ENCODE measurements at places on chromosomes 1 and 21. TPM values are rescaled to one million over a fixed set of nuclear protein-coding genes. Genes with fewer than 3 reads are reported as not detected.

ZNF691 gene
- not detected for polyA plus RNA-seq

ST6GALNAC5 gene
- polyA plus RNA-seq: not detected

SRSF10 gene
- 105 TPM for polyA plus RNA-seq

FALEC gene
- 1.5 TPM for polyA plus RNA-seq

PLA2G4A gene
- not detected for polyA plus RNA-seq

F3 gene
- not detected for polyA plus RNA-seq

NR5A2 gene
- not detected for polyA plus RNA-seq

E2F2 gene
- 1.4 TPM for polyA plus RNA-seq

XKR8 gene
- 8.3 TPM for polyA plus RNA-seq

OR2L13 gene
- not detected for polyA plus RNA-seq

HSPA6 gene
- not detected for polyA plus RNA-seq

BTF3L4 gene
- 88.9 TPM for polyA plus RNA-seq

LCE1B gene
- polyA plus RNA-seq: not detected

Data from naive B cell (primary cell).